ENCODE measurements at places on chromosomes 2 and 18. TPM values are rescaled to one million over a fixed set of nuclear protein-coding genes. Genes with fewer than 3 reads are reported as not detected.

The SERPINB4 gene
- total RNA-seq, result not detected

- DNase-seq, result no peak
These were observed 119.8 kb downstream of the KYNU start for GRCh38 chr2:142997231-142997630.

GRCh38 chr2:199956062-199956380 is 639 bp downstream of the MAIP1 start:
- no peak for DNase-seq

DNA sequence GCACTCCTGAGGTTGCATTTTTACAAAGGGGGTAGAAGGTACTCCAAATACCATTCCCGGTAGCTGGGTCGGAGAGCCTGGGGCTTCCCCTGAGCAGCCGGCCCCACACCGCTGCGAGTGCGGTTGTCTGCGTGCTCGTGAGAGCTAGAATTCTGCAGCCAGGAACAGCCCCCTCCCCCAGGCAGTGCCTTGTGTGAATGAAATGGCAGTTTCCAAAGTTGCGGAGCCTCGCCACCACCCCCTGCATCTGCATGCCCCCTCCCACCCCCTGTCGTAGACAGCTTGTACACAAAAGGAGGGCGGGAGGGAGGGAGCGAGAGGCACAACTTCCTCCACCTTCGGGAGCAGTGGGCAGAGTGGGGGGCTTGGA is 1.1 kb downstream of the MYCN start:
- DNase-seq, result no peak

DNA sequence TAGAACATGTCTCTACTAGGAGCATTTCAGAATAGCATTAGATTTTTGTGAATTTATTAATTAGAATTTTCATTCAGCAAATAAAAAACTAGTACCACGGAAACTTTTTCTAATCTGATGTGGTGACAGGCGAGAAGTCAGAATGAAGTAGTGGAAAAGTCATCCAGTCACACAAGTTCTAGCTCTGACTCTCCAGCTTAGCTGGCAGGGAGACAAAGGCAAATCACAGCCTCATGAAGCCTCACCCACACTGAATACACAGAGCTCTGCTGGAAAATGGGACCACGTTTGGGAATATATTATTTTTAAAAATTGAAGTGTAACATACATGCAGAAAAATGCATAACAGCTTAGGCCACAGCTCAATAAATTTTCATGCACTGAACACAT is 86.1 kb downstream of the L3MBTL4 start:
- no peak for DNase-seq

- no peak for DNase-seq
These were observed 17.0 kb downstream of the CDC42EP3 start for GRCh38 chr2:37654419-37654818.
